ENCODE measurements at places on chromosomes 6 and 20.

GRCh38 chr6:166670894-166671293 lies 43.8 kb upstream of the RPS6KA2 start:
- DNase-seq, result no peak

DNA sequence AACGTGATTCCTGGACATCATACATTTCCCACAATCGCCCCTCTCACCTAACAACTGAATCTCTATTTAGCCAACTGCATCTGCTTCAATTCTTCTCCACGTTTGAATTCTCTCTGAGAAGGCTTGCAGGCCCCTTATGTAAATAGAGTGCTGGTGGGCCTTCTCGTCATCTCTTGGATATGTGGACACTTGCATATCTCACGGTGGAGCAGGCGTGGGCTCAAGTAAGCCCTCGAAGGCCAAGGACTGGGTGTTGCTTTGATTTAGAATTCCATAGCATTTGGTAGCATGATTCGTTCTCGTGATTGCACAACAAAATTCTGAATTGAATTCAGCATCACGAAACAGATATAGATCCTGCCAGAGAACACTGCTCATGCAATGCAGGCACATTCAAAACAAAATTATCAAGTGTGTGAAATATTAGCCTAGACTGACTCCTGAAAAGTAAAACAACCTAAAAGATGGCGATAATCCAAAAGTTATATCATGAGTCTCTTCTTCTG lies 613.6 kb downstream of the TFAP2A start:
- no peak for DNase-seq

GRCh38 chr6:42336431-42336830 lies 115.3 kb downstream of the TRERF1 start:
- no peak for DNase-seq

DNA sequence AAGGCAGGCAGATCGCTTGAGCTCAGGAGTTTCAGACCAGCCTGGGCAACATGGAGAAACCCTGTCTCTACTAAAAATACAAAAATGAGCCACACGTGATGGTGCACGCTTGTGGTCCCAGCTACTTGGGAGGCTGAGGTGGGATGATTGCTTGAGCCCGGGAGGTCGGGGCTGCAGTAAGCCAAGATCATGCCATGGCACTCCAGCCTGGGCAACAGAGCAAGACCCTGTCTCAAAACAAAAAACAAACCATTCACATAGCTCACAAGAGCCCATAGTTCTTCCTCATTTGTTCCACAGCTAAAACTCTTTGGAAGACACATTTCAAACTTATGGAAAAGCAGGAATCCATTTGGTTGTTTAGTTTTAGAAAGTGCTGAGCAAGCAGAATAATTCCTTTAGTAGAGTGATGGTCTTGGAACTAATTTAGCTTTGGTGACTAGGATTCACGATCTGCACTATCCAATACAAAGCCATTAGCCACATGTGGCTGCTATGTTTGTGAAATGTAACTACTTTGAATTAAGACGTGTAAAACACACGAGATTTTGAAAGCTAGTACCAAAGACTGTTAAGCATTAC lies 4.1 kb downstream of the ZNFX1 start:
- DNase-seq, result no peak

GRCh38 chr6:40999569-40999968 lies 39.5 kb downstream of the UNC5CL start:
- DNase-seq, result no peak

- DNase-seq, result no peak
Measured at GRCh38 chr6:135209803-135210202, 28.7 kb downstream of the MYB start.

All from NK-92 treated with Interleukin-12 subunit alpha and Interleukin-12 subunit beta, amount 100 ng/mL, for 24 hours (cell line).